Cortex of kidney (tissue), 1 donor: ENCODE measurements at places on chromosomes 5 and 9.

GRCh38 chr5:111583758-111584203 is 71.4 kb upstream of the STARD4 start:
- DNase-seq: no peak

- no peak for DNase-seq
Measured at GRCh38 chr5:118775790-118776499, 212.4 kb downstream of the DTWD2 start.

- DNase-seq: no peak
Measured at GRCh38 chr5:36655161-36655560, 48.8 kb downstream of the SLC1A3 start.

DNA sequence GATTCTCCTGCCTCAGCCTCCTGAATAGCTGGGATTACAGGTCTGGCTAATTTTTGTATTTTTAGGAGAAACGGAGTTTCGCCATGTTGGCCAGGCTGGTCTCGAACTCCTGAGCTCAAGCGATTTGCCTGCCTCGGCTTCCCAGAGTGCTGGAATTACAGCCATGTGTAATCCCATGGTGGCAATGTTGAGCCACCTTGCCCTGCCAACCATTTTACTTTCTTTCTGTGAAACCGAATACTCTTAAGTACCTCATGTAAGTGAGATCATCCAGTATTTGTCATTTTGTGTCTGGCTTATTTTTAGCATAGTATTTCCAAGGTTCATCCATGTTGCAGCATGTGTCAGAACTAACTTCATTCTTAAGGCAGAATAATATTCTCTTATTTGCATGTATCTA is 8.2 kb downstream of the PRRC2B start:
- DNase-seq: no peak
